Skeletal muscle cell (primary cell): ENCODE measurements at places on chromosomes 7 and 10.

GRCh38 chr10:75462865-75463264, 31.4 kb downstream of the LRMDA start:
- no peak for DNase-seq

DNA sequence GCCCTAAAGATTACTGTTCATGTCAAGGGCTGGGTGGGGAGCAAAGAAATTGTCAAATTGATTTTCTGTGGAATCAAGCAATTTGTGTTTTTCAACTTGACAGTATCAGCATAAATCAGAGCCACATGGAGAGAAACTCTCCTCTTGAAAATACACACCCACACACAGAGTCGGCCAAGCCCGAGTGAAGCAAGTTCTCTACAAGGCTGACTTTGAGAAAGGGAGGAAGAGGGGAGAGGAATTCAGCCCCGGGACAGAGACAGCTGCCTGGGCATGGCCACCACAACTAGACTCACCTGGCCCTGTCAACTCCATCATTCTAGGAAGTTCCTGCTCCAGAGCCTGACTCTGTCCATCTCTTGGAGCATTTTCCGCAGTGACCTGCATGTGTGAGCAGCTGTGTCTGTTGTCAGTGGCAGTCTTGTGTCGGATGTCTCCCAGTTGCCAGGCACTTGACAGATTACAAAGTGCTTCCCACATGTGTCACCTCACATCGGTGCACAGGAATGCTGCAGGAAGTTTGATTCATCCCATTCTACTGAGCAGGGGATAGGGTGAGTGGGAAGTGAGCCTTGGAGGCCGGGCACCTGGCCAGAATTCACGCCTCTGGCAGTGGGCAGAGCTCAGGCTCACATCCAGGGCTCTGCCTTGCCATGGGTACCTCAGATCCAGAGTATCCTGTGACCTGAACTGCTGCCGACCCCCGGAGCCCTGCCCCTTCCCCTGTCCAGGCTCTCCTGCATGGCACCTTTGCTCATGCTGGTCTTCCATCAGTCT, 37.9 kb downstream of the ADAM12 start:
- DNase-seq: peak; percentile 92

DNA sequence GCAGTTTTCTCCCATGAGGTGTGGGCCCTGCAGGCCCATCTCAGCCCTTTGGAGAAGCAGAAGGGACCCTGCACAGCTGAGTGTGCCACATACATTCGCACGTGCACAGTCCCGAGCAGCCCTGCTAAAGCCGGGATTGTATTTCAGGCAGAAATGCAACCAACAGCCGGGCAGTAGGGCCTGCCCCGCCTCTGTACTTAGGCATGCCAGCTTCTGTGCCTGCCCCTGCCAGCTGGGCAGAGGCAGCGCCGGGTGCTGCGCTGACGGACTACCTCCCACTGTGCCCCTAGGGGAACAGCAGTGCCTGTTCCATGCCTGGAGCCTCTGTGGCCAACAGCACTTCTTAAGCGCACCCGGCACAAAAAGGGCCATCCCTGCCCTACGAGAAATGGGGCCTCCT, 170.3 kb downstream of the NEURL1 start:
- no peak for DNase-seq

GRCh38 chr10:102120991-102121738, 997 bp upstream of the LDB1 start:
- DNase-seq: no peak

GRCh38 chr7:128266883-128267594, 26.0 kb downstream of the LEP start:
- peak; percentile 45 for DNase-seq

DNA sequence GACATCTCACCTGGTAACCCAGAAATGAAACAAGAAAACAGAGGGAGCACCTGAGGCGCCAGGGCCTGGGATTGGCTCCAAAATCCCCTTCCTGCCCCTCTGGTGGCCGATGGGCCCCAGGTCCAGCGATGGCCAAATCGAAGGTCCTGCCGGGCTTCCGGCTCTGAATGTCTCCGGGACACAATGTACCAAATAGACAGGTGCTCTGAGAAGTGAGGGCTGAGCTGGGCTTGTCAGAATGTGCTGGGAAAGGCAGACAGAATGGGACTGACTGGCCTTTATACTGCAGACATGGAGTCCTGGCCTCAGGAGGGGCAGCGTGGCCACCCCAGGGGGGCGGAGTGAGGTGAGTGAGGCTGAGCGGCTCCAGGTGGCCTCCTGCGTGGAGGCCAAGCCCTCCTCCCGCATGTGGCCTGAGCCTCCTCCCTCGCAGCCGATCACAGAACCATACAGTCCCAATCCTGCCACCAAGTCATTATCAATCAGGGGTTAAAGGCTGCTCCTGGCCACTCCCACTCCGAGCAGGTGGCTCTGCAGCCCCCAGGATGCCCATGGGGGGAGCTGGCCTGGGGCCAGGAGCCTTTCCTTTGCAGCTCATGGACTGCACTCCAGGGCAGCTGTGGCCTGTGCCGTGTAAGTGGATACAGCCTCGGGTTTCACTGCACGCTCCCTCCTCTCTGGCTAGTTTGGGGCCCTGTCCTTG, 185.5 kb downstream of the ADARB2 start:
- DNase-seq: no peak

DNA sequence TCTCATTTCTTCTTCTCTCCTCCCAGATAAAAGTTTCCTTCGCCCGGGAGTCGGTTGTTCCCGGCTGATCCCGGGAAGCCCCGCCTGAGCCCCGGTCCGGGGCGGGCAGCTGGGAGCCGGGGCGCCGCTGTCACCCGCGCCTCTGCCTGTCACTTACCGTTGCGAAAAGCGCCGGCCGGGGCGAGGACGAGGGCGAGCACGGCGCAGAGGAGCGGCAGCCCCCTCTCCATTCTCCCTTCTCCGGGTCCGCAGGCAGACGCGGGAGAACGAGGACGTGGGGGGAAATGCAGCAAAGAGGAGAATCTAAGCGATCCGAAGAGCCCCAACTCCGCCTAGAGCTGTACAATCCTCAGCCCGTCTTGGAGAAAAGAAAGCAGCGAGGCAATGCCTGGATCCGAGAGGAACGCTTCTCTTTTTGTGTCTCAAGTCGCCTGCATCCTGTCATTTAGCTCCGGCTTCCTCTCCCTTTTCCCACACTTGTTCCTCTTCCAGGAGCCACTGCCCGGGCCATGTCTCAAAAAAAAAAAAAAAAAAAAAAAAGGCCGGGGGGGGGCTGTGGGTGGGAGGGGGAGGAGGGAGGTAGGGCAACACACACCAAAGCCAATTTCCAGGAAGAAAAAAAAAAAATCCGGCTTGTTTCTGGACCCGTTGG, at the start of gene NRP1:
Gene NRP1, minus strand, starts transcription at position 515 of the 652 bp plus-strand sequence. Its CDS starts 285 bp downstream, at position 230.
- DNase-seq: no peak

DNA sequence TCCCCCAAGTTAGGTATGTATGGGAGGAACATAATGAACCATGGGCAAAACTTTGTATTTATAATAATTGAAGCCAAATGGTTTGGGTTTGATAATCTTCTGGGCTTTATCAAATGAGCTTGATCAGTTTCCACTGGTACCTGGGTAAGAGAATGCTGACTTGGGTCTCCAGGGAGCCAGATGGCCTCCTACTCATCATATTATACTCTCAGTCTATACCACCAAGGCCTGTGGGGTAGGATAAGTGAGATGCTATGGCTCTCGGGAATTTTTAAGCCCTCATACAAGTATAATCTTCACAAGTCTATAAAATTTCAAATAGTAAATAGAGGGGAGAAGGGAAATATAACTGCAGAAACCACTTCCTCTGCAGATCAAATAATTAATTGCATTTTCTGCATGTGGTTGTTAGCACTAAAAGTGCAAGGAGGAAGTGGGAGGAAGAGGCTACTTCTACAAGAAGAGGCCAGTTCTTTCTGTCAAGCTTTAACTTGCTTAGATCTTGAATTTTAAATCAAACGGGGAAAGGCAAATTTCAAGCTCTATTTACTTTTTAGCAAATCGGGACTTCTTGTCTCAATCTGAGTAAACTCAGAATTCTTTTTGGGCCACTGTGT, 349.0 kb downstream of the SORCS1 start:
- no peak for DNase-seq

DNA sequence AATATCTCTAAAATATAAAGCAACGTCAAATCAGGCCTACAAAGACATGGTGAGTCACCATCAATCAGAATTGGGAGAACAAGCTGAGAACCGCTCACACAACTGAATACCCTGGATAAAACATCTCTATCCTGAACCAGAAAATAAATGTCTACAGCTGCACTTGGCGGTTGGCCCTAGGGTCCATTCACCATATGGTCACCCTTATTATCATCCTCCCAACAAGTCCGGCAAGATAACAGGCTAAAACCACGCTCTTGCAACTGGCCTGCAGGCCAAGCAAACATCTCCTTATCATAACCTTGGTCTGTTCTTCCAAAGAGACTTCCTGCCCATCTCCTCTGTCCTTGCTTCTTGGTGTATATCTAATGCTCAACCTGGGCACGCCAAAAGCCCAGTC, 310.7 kb downstream of the CALN1 start:
- DNase-seq: no peak

DNA sequence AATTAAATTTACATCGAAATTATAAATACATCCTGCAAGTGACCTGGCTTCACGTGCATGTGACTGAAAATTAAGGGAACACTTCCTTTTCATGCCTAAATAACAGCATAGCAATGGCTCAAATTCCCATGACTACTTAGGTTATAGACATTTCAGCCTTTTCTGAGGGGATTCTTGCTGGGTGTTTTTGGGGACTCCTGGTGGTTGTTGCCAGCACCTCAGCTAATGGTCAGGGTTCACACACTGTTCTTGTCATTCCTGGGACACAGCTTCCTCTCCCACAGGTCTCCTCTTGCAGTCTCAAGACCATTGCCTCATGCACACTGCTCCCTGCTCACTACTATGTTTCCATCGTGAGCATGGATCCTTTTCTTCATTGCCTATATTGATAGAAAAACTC, 148.9 kb upstream of the GLI3 start:
- DNase-seq: no peak

GRCh38 chr10:73247509-73248258, 629 bp upstream of the DNAJC9 start:
- DNase-seq: no peak
